ENCODE measurements at places on chromosomes 5 and 9. TPM values are rescaled to one million over a fixed set of nuclear protein-coding genes. Genes with fewer than 3 reads are reported as not detected.

The IRGM gene
- not detected for total RNA-seq

The LOX gene
- 4.4 TPM for total RNA-seq

The COL23A1 gene
- total RNA-seq, result 27.4 TPM

The TMC1 gene
- 0.25 TPM for total RNA-seq

The LCN1 gene
- not detected for total RNA-seq

The PPP3R2 gene
- not detected for total RNA-seq

The LCN2 gene
- not detected for total RNA-seq

The EDIL3 gene
- 3.5 TPM for total RNA-seq
